ENCODE measurements at places on chromosomes 7 and 10. TPM values are rescaled to one million over a fixed set of nuclear protein-coding genes. Genes with fewer than 3 reads are reported as not detected.
A peak's percentile ranks its signal among the peaks of the same experiment; 100 is the strongest.

Gene SND1
- total RNA-seq, result 165 TPM

Gene LEP
- not detected for total RNA-seq

- peak; percentile 25 for DNase-seq
Measured at GRCh38 chr7:152617056-152617455, 58.9 kb downstream of the XRCC2 start.

DNA sequence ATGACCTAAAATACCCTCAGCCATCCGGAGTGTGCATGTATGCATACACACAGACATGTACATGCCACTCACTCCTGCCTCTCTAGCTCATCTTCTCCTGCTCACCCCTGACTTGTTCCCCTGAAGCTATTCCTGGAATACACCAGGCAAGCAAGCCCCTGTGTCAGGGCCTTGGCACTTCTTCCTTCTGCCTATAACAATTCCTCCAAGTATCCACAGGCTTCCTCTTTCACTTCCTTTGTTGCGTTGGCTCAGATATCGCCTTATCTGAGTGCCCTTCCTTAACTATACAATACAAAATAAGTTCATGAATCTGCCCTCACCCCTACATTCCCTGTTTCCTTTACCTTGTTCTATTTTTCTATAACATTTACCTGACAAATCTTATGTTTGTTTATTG is 88.8 kb downstream of the NOD1 start:
- no peak for DNase-seq

GRCh38 chr10:82402906-82403401 is 528.0 kb downstream of the NRG3 start:
- DNase-seq, result no peak

Measured in dermis microvascular lymphatic vessel endothelial cell (primary cell).